ENCODE measurements at places on chromosomes 6 and 20.

- DNase-seq = no peak
Measured at GRCh38 chr6:45522486-45522885, 144.8 kb upstream of the SUPT3H start.

- no peak for DNase-seq
Measured at GRCh38 chr20:3970016-3970415, 45.3 kb downstream of the RNF24 start.

GRCh38 chr6:89145091-89145955 lies 532 bp upstream of the PM20D2 start:
- no peak for DNase-seq

- no peak for DNase-seq
Measured at GRCh38 chr6:90249458-90249857, 47.2 kb downstream of the BACH2 start.

- no peak for DNase-seq
Measured at GRCh38 chr20:50399917-50400704, 110.1 kb upstream of the PTPN1 start.

- no peak for DNase-seq
Measured at GRCh38 chr6:35496841-35497570, at the start of gene TEAD3. TEAD3 (minus strand) TSS chr6:35497079.

GRCh38 chr6:145602726-145603326 lies 132.5 kb downstream of the EPM2A start:
- no peak for DNase-seq

GRCh38 chr6:20034408-20034769 lies 177.9 kb downstream of the MBOAT1 start:
- DNase-seq = no peak

DNA sequence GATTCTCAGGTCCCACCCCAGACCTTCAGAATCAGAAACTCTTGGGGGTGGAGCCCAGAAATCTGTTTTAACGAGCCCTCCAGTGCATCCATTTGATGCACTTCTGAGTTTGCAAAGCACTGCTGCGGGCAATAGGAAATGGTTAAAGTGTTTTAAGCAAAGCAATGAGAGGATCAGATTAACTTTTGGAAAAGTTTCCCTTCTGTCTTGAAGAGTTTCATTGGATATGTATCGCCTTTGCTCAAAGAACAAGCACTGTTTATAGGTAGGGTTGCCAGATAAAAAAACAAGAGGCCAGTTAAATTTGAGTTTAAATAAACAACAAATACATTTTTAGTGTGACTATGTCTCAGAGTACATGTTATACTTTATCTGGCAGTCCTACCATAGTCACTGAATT lies 226.0 kb downstream of the BMP7 start:
- DNase-seq = no peak

DNA sequence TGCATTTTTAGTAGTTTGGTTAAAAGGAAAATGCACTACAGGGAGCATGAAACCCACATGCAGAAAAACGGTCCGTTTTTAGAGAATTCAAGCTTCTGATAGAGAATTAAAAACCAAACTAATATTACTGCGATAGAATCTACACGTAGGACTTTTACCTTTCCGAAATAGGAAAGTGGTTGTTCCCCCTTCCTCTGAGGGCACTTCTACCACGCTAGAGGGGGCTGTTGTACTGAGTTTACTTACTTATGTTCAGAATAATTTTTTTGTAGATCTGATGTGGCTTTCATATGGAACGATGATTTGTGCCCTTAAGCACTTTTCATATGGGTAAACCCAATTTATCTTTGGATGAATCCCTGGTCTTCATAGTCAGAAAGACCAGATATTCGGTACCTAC lies 264.3 kb upstream of the PLN start:
- peak; percentile 75 for DNase-seq

GRCh38 chr6:162099685-162100084 lies 627.9 kb downstream of the PRKN start:
- DNase-seq = no peak

- DNase-seq = no peak
Measured at GRCh38 chr6:45923831-45924391, 91.7 kb downstream of the CLIC5 start.

DNA sequence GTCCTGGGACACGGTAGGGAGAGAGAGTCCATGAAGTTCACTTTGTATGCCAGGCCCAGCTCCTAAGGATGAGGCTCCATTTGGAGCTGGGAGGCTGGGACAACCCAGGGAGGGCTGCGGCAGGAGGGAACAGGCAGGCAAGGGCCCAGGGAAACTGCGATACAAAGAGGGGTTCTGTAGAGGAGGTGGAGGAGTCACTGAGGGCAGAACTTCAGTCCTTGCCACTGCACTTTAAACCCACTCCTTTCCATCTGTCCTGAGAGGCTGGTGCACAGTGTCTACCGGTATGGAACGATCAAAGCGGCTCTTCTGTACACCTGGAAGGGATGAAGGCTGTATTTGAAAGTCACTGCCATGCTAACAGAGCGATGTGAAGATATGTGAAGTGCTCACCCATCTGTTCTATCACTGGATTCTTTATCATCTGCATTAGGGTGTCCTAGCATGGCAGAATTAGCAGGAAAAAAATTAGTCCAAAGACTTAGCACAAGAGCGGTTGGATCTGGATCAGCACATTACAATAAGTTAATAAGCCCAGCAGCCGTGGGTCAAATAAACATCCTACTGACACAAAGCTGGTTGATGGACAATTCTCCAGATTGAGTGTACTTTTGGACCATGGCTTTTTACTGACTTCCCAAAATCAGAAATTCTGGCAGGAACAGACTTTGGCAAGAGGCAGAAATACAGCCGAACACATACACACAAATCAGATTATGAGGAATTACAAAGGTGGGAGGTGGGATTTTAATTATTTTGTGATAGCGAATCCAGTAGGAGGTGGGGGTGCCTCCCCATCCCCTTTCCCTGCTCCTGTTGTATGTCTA lies 20.9 kb upstream of the ZFAND3 start:
- no peak for DNase-seq

- no peak for DNase-seq
Measured at GRCh38 chr6:108896111-108896661, 48.0 kb downstream of the ARMC2 start.

- no peak for DNase-seq
Measured at GRCh38 chr20:55678126-55678525, 327.2 kb downstream of the CBLN4 start.

DNA sequence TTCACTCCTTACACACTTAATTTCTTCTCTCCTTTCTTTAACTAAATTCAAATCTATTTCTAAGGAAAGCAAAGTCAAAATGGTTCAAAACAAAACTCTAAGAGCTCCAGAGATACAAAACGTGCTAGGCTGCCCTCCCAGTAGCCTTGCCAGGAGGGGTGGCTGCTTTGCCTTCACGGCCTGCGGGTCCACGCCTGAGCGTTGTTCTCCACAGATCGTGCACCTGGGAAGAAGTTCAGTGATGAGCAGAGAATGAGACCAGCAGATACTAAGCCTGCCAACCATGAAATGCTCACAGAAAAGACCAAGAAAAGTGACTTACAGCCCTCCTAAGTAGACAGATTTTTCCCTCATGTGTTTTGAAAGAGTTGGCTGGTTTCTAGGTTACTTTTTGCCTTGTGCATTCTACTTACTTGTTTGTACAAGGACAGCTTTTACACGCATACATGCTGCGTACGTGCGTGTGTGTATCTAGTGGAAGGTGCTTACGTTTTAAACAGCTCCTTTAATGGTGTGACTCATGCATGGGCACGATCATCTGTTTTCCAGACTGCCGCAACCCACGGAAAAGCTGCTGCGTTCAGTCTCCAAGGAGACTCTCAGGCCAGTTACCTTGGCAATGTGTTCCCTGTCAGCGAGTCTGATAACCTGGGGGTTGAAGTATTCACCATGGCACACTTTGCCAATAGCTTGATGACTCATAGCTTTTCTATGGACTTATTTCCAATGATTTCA lies 32.4 kb upstream of the PBOV1 start:
- DNase-seq = no peak

DNA sequence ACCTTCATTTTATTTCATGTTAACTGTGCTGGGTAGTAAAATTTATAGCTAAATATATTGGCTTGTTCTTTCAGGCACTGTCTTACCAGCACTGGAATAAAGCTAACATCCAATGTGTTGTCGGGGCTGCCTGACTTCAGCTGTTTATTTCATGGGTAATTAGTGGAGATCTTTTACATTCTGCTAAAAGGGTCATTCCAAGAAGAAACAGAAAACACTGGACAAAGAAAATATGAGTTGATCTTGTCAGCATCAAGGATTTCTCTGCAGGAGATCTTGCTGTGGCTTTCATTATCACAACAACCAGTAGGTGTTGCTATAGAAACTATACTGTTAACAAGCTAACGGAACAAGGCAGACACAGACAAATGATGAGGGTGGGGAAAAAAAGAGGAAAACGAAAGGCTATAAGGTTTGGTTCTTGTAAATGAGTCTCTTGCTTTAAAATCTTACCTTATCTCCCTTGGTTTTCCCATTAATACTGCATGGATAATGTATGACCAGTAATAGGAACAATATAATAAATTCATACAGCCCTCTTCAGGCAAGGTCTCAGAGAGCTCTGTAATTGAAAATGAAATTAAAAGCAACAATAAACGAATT lies 206.8 kb downstream of the SIM1 start:
- DNase-seq = peak; percentile 43

- DNase-seq = no peak
Measured at GRCh38 chr6:70758883-70759282, 91.2 kb downstream of the SMAP1 start.

- DNase-seq = no peak
Measured at GRCh38 chr20:18056174-18057100, 1.3 kb downstream of the OVOL2 start.

DNA sequence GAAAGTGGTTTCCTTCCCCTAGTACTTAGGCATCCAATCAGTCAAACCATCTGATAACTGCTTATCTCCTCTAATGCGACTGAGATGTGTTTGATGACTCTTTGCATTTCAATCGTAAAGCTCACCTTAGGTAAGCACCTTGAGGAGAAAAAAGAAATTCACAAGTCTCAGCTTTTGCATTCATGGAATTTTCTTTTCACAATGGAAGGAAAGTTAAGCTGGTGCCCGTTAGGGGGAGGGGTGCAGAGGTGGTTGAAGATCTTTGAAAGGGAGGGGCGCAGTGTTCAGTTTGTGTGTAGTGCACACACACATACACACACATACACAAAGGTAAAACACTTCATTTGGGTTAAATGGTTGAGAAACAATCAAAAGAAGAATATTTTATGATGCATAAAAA lies 87.1 kb upstream of the SALL4 start:
- DNase-seq = no peak

- DNase-seq = no peak
Measured at GRCh38 chr6:157221817-157222175, 101.5 kb downstream of the TMEM242 start.

Data from SHP77 (cell line).